Midbrain (tissue), 1 donor: ENCODE measurements at places on chromosomes 3 and 15.

DNA sequence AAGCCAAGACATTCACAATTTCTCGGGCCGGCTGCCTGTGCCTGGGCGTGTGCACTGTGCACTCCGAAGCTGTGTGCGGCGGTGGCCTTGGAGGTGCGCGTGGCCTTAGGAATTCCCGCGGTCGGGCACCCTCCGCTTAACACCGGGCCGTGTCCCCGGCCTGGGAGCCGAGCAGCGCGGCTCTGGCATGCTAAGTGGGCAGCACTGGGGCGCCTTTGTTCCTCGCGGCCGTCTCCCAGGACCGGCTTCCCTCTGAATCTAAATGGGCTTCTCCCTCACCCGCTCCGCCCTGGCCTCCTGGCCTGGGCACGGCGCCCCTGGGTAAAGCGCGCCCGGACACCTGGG, 498 bp upstream of the ARNT2 start:
- DNase-seq: peak; percentile 77

DNA sequence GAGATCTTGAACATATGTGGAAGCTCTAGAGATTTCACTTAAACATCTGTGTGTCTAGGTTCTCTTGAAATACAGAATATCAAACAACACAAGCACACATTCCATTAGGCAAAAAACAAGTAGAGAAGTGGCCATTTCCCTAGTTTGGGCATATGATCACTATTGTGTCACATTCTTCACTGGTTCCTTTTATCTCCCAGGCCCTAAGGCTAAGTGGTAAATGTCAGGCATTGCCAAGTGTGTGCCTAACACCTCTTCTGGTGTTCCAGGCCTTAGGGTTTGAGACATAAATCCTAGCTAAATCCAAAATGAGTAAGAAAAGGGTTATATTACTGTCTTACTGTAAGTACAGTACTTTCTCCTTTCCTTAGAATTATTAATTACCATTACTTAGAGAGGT, 880.1 kb downstream of the PDCD6IP start:
- DNase-seq: no peak

DNA sequence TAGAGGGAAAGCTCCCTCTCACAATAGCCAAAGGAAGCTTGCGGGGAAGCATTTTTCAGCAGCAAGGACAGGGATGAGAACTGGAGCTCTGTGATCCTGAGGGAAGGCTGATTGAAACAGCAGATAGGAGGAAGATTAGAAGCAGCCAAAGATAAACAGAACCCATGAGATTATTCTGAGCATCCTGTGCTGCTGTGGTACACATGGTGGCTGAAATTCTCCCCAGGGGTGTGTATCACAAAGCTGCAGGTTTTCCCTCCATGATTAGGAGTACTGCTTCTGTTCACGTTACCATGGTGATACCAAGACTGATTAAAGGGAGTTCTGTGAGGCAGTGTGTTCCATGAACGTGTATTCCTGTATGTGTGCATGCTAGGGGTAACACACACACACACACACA, 30.3 kb upstream of the PSMD6 start:
- no peak for DNase-seq

GRCh38 chr3:36060950-36061349, 319.4 kb upstream of the STAC start:
- no peak for DNase-seq
